IPS DF 19.7 (cell line): ENCODE measurements at places on chromosomes 6 and 20.

GRCh38 chr20:54642864-54643667, 167.7 kb downstream of the DOK5 start:
- DNase-seq, result no peak

- no peak for DNase-seq
Measured at GRCh38 chr6:56004426-56004825, 129.0 kb upstream of the BMP5 start.

DNA sequence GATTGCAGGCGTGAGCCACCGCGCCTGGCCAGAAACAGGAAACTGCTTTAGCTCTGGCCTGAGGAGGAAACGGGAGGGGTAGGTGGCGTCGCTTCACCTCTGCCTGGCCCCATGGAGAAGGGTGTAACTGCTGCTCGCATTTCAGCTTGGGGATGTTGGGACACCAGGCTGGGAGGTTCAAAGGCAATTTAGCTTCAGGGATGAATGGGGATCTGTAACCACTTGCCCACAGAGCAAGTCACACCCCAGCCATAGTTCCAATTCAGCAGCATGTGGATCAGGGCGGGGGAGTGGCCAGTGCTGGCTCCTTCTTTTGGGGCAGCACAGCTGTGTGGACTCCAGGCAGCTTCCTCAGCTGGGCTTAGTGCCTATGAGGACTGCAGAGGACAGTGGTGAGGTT, 34.8 kb upstream of the NUP153 start:
- DNase-seq, result no peak

GRCh38 chr6:34667481-34668238, 28.9 kb downstream of the ILRUN start:
- no peak for DNase-seq

DNA sequence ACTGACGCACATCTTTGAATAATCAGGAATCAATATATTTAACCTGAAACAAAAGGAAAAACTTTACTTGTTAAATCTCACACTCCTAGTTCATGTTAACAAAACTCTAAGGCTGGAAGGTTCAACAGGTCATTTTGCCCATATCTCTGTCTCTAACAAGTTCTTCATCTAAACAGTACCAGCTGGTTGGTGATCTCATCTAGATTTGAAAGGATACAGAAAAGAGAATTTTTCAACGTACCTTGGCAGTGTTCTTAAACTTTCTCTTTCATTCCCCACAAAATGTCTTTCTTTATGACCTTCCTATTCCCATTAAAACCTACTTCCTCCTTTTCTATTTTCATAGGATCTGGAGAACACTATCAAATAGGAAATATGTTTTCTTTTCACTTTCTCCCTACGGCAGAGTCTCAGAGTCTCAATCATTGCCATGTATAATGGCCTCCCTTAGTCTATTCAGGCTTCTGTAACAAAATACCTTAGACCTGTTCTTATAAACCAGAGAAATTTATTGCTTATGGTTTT, 111.3 kb downstream of the TBX18 start:
- DNase-seq, result no peak

- no peak for DNase-seq
Measured at GRCh38 chr6:36131511-36132245, 1.4 kb downstream of the MAPK13 start.

GRCh38 chr6:32086661-32087573, 22.2 kb downstream of the TNXB start:
- DNase-seq, result no peak

GRCh38 chr20:11117808-11118528, 444.2 kb upstream of the JAG1 start:
- no peak for DNase-seq

GRCh38 chr6:1538810-1539478, 70.8 kb upstream of the FOXC1 start:
- no peak for DNase-seq

DNA sequence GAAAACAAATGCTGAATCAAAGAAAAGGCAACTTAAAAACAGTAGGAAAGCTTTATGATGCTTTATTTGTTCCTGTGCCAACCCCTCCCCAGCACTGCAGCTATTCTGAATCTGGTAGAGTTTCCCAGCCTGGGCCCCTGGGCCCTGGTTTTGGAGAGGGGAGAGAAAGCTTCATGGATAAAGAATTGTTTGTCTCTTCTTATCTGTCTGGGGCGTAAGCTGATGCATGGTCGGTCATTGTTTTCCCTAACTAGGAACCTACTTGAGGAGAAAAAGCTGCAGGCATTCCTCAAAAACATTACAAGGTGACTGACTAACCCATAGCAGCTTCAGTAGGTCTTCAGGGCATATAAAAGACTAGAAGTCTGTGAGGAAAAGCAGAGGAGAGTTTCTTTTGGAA, 758.1 kb upstream of the EPHA7 start:
- DNase-seq, result no peak

- DNase-seq, result no peak
Measured at GRCh38 chr6:149166336-149166735, 151.2 kb upstream of the TAB2 start.

GRCh38 chr6:144266091-144266649, 19.0 kb upstream of the UTRN start:
- DNase-seq, result peak; percentile 89

DNA sequence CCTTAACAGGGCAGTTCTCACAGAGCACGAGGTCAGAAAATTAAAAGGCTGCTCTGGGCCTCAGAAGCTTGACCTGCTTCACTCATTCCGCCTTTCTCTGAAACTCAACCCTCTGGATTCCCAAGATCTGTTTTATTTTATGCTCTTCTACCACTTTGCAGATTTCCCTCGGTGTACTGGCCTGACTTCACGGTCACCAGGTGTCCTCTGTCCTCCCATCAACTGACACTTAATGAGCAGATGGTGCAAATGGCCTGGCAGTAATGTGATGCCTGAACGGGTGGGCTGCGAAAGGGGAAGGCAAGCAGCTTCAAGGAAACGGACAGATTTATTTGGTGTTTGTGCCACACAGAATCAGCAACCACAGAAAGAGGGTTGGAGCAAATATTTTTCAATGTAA, 169.7 kb upstream of the TFAP2D start:
- DNase-seq, result no peak

DNA sequence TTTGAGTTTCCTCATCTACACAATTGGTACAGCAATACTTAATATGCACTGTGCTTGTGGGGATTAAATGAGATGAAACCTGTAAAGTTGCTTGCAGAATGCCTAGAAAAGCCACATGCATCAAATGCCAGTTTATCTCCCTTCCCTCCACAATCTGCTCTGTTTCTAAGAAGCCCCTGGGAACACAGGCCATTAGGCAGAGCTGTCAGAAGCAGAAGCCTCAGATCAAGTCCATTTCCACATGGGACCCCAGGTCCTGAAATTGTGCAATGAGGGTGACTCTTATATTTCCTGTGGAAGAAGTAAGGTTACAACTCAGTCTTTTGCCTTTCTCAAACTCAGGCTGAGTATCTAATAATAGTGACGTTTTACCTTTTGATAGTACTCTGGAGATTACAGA, 737.4 kb downstream of the KIF16B start:
- DNase-seq, result no peak

GRCh38 chr6:15948930-15949900, 179.7 kb upstream of the MYLIP start:
- DNase-seq, result no peak

DNA sequence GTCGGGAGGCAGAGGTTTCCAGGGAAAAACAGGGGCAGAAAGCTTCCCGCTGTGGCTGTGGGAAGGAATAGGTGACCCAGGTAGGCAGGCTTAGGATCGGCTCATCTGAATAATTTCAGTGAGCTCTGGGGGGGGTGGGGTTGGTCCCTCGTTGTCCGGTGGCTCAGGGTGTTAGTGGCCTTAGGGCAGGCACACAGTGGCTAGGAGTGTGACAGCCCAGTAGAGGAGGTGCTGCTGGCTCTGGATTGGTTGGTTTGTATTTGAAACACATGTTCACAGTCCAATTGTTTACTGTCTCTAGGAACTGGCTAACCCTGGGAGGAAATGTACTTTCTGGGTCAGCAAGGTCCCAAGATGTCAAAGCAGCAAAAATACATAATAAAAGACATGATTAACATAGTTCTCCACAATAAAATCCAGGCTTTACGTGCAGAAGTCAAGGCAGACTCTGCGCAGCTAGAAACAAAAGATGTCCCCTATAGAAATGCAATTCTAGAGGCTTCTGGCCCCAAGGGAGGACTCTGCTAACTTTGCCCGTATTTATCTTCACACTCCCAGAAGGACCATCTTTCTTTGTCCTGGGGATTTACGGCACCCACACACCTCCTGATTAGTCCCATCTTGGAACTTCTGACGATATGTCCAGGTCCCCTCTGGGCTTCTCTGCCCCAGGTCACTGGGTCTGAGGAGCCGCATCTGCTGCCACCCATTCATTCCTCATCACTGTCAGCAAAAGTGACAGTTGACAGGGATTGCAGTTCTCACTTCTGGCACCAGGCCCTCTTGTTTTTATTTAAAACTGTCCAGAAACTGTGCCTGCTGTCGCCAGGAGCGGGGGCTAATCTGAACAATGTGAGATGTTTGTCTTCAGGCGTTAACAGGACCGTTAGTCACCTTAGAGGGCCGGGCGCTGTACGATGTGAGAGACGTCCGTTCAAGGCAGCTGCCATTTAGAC, 18.7 kb downstream of the MOCS3 start:
- no peak for DNase-seq

DNA sequence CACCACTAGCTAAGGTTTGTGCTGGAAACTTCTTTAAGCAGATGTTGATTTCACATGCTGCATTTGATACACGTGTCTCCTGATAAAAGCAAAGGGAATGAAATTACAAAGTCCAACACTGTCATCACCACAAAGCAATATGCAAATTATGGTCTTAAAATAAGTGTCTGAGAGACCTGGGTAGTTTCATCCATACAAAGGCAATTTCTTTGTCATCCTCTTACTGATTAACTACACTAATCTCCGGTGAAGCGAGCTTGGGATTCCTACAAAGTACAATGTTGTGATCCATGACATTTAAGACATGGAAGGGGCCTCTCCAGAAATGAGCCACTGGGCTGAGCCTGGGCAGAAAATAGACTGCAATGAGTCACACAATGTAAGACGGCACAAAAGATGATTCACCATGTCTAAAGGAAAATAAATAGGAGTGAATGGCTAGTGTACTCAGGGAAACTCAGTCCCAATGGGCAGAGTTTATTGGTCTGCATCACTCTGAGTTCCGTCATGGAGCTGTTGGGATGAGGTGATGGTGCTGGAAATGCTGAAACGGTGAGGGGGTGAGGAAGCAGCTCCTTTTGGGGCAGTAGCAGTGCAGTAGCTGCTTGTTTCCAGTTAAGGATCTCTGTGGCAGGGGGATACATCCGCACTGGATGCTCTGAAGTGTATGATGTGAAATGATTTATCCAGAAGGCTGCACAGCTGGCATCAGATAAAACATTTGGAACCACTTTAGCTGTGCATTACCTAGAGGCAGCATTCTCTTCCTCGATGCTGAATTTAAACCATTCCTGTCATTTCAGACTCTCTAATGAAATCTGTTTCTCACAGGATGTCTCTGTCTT, 103.3 kb downstream of the IBTK start:
- no peak for DNase-seq

DNA sequence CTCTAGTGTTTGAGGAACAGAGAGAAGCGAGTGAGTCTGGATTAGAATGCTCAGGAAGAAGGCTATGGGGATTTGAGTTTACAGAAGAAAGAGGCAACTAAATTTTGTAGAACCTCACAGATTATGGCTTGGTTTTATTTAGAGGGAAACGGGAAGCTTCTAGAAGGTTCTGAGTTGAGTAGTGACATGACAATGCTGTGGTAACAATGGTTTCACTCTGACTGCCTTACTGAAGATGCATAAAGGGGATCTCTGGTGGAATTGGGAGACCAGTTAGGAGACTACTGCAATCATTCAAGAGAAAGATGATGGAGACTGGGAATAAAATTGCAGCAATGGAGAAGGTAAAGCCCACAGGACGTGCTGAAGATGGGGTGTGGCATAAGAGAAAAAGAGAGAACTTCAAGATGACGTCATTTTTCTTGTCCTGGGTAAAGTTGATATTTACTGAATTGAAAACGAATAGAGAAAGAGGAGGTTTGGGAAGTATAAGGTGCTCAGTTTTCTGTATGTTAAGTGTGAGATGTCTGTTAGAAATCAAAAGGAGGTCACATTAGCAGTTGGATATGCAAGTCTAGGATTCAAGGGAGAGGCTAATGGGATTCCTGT, 710.1 kb upstream of the NRSN1 start:
- DNase-seq, result no peak

GRCh38 chr6:54238396-54238795, 69.8 kb upstream of the TINAG start:
- no peak for DNase-seq

DNA sequence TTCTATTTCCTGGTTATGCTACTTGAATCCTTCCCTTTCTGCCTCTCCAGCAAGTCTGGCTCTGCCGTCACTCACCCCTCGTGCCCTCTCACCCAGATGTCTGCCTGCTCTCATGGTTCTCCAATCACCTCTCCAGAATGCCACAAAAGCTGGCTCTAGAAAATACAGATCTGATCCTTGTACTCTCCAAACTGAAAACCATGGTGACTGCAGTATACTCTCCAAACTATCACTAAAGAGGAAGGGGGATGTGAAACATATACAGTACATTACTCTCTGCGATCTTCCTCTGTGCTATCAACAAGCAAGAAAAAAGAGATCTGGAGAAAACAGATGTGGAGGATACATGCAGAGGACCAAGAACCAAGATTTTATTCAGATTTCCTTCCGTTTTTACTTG, 91.1 kb downstream of the ATXN1 start:
- DNase-seq, result no peak

GRCh38 chr6:27864906-27865849, 47.0 kb downstream of the OR2B2 start:
- no peak for DNase-seq

- no peak for DNase-seq
Measured at GRCh38 chr20:35571555-35571954, 29.7 kb downstream of the ERGIC3 start.

DNA sequence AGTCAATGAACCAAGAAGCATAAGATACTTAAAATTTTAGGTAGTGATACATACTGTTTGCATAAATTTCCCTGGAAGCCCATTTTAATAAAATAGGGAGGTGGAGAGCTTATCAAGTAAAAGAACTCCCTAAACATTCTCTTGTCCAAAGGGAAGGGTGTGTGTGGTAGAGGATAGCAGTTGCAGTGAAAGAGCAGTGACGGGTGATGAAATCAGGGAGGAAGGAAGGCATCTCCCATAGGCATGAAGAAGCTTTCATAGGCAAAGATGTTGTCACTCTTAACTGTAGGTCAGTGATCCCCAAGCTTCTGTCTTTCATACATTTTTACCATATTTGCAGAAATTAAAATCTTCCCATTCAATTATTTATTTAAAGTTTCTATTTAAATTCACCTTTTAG, 60.0 kb upstream of the ZNF831 start:
- no peak for DNase-seq

- DNase-seq, result no peak
Measured at GRCh38 chr6:41531591-41532582, 14.3 kb upstream of the FOXP4 start.

DNA sequence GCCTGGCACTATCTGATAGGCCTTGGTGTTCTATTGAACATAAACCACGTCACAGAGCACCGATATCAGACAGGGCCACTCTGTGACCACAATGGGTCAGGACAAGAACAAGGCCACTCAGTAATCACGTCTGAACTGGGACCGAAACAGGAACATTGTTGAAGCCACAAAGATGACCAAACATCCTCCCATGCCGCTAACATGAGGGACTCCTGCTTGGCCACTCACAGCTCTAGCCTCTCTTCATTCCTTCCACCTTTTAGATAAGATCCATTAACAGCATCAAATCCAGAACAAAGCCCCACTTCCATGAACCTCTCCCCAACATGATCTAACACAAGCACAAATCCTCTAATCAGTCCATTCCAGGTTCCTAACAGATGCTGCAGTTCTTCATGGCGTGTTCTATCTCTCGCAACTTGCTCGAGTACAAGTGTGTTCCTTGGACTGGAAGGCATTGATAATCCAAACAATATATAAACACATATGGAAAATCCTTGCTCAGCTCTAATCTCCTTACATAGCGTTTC, 7.4 kb downstream of the SIRT5 start:
- no peak for DNase-seq
